ENCODE measurements at places on chromosomes 7 and 10.

DNA sequence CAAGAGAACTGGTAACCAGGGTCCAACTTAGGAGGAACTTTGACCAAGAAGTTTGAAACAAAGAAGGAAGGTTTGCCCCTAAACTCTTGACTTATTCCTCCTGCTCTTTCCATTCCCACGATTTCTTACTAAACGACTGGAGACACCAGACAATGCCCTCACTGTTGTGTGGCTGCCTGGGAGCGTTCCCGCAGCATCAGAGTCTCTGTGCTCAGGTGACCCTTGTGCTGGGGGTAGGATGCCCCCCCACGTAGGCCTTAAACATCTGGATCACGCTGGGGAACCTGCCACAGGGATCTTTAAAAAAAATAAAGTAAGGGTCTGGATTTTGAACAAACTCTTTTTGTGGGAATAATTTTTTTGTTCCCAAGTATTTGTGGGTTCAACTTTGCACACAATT lies 30.1 kb upstream of the CTBP2 start:
- no peak for DNase-seq

- no peak for DNase-seq
Observed at GRCh38 chr7:38224392-38224791, 46.3 kb downstream of the STARD3NL start.

- DNase-seq: no peak
Observed at GRCh38 chr10:114801411-114801813, 20.2 kb upstream of the FHIP2A start.

DNA sequence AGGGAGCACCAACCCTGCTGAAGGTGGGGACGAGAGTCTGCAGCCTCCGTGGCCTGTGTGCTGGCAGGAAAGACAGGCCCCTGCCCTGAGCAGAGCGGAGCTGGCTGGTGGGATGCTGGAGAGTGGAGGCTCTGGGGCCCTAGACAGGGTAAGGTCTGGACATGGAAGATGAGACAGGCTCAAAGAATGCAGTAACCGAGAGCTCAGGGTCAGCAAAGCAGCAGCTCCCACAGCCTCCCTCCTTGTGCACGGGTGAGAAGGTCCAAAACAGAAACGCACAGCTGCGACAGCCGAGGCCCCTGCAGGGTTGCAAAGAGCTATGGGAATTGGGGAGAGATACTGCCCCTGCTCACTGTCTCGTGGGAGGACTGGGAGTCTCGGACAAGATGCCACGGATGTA lies 80.5 kb downstream of the TNS3 start:
- peak; percentile 79 for DNase-seq

DNA sequence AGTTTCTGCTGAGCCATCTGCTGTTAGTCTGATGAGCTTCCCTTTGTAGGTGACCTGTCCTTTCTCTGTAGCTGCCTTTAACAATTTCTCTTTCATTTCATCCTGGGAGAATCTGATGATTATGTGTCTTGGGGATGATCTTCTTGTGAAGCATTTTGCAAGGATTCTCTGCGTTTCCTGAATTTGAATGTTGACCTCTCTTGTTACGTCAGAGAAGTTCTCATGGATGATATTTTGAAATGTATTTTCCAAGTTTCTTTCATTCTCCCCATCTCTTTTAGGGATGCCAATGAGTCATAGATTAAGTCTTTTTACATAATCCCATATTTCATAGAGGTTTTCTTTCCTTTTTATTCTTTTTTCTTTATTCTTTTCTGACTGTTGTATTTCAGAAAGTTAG lies 184.2 kb upstream of the BET1 start:
- no peak for DNase-seq

- no peak for DNase-seq
Observed at GRCh38 chr7:80900583-80901576, 18.0 kb downstream of the SEMA3C start.

- no peak for DNase-seq
Observed at GRCh38 chr10:178723-179122, 43.5 kb downstream of the ZMYND11 start.

- no peak for DNase-seq
Observed at GRCh38 chr10:120209124-120209762, 247.8 kb upstream of the PLPP4 start.

DNA sequence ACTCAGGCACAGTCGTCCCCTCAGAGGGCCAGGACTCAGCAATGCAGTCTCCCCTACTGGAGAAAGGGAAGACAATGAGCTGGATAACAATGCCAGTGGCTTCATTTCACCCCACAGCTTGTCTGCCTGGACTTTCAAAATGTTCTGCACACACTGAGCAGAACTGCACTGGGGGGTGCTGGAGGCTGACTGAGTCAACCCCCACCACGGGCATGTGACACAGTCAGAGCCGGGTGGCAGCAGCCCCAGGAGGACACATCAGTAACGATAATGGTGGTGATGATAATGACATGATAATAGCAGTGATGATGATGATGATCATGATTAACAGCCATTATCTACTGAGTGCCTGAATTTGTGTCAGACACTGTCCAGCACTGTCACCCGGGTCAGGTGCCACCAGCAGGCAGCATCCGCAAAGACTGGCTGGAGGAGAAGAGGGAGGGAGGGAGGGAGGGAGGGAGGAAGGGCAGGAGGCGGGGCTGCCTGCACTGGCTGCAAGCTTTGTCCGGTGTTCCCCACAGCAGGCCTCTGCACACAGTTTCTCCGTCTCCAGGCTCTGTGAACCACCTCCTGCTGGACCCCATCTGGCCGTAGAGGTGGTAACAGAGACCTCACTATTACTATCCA lies 67.4 kb downstream of the PLXNA4 start:
- no peak for DNase-seq

GRCh38 chr7:154973381-154973780 lies 29.5 kb downstream of the PAXIP1 start:
- DNase-seq: no peak

DNA sequence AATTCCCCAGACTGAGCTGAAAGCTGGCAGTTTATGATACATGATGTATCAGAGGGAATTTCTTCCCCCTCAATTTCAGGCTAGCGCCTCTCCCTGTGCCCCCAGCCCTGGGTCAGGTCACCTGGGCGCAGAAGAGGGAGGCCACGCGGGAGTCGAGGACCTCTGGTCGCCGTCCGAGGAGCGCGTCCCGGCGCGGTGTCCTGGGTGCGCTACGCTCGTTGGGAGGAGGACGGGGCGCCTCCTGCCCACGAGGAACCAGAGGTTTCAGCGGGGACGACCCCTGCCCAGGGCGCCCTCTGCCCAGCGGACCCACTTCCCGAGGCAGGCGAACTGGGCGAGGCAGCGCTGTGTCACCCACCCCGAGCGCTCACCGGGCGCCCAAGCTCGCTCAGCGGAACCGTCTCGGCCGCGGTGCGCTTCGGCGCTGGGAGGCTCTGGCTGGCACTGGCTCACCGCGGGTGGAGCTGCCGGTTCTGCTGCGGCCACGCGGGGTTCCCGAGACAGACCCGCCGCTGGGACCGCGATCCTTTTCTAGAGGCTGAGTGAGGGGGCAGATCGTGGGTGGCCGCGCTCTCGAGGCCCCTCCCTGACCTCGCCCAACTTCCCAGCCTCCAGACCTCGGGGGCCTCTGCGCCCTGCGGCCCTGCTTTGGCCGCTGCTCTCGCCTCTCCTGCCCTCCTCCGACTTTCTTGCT lies at the start of gene FAM237B:
TSS of gene FAM237B (minus strand) at position 504 of the 694 bp plus-strand sequence. CDS start 1,556 bp downstream, outside the sequence.
- DNase-seq: no peak

DNA sequence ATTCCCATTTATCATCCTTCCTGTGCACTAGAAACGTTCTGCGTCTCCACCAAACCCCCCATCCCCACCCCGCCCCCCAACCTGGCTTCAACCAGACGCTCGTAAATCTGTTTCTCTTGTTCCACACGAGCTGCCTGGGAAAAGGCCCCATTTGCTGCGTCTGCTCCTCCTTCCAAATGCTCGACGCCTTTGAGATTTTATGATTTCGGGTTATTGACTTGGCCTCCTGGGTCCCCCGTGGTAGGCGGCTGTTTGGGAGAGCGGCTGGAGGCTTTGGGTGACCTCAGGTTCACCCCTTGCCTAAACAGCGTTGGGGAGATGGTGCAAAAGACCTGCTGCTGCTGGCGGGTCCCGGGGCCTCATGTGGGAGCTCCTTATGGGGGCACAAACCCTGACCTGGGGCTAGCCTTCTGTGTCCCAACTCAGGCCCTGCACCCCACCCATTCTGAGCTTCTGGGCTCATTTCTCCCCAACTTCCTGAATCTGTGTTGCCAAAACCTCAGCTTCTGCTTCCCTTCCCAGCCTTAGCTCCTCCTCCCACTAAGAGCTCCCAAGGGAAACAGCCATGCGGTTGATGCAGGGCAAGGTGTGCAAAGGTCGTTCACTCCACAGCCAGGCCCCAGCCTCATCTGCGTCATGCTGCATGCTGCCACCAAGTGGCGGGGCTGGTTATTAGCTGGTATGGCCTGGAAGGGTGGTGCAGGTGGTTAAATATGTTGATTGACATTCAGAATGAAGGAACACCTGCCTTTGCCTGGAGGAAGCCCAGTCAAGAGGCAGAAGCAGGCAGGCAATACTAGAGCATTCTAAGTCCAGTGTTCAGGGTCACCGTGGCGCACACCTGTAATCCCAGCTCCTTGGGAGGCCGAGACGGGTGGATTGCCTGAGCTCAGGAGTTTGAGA lies 49.1 kb upstream of the ELN start:
- no peak for DNase-seq

GRCh38 chr7:155862123-155862892 lies 50.0 kb upstream of the SHH start:
- no peak for DNase-seq

- DNase-seq: no peak
Observed at GRCh38 chr10:123009105-123009820, 457 bp downstream of the ACADSB start.

GRCh38 chr7:34949361-34949760 lies 87.9 kb downstream of the DPY19L1 start:
- no peak for DNase-seq

DNA sequence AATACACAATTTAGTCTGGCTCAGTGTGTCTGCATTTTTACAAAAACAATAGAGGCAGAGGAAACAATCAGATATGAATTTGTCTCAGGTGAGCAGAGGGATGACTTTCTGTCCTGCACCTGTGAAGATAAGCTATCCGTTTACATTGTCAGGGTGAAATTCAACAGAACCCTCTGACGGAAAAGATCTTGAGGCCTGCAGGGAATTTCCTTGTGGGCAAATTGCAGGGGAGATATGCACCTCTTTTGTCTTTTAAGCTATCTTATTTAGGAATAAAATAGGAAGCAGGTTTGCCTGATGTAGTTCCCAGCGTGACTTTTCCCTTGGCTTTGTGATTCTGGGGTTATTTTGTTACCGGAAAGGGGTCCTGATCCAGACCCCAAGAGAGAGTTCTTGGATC lies 325.1 kb downstream of the GALNT17 start:
- no peak for DNase-seq

DNA sequence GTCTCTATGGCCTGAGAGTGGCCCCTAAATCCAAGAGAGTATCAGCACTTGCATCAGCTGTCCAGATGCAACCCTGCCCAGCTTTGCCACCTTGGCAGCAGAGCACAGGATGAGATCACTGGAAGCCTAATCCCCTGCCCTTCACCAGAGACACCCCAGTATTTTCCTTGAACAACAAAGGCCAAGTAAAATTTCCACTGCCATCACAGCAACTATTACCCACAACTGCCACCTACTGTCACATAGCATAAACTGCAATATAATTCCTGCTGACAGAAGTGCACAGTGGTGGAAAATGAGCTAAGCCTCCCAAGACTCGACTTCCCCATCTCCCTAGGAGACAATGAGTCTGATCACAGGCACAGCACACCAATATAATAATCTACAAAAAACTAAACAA lies 462.8 kb upstream of the ZWINT start:
- no peak for DNase-seq

- DNase-seq: no peak
Observed at GRCh38 chr10:104342941-104343411, 4.7 kb upstream of the ITPRIP start.

DNA sequence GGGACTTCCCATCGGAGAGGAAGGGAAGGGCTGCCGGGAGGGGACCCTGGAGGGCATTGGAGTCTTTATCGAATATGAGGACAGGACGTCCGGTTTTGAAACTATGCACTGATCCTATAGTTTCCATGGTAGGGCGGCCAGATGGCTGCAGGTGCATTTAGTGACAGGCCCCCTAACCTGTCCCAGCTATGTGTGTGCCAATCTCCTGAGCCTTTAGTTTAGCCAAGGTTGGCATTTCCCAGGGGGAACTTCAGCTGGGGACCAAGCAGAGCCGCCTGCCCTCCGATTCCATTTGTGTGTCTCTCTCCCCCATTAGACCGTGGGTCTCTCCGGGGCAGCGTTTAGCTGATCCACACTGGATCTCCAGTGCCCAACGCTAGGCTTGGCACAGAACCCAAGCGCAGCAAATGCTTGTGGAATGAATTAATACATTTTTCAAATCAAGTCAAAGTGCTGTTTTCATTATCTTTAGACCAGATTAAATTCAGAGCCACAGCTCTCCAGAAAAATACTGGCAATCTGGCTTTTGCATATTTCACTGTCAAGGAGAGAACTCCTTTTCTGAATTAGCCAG lies 19.9 kb downstream of the TMEM270 start:
- no peak for DNase-seq

DNA sequence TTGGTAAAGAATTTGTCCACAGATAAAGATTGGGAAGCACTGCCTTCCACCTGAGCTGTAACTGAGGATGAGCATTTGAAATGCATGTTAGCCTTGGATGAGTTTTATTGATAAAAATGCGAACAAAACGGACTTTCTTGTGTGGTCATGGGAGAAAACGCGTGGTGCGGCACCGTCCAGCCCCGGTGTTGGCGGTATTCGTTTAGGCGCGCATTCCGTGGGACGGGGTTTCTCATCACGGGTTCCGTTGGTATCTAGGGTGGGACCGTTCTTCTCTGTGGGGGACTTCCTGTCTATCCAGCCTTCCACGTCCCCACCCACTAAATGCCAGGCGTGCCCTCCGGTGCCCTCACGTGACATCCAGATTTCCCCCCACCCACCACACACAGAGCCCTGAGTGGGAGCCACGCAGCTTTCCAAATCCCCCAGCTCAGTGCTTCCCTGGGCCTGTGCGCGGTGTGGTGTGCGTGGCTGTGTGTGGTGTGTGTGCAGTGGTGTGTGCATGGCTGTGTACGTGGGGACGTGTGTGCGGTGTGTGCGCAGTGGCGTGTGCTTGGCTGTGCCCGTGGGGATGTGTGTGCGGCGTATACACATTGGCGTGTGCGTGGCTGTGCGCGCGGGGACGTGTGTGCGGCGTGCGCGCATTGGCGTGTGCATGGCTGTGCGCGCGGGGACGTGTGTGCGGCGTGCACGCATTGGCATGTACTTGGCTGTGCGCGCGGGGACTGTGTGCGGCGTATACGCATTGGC lies 18.1 kb downstream of the IQCE start:
- DNase-seq: no peak

DNA sequence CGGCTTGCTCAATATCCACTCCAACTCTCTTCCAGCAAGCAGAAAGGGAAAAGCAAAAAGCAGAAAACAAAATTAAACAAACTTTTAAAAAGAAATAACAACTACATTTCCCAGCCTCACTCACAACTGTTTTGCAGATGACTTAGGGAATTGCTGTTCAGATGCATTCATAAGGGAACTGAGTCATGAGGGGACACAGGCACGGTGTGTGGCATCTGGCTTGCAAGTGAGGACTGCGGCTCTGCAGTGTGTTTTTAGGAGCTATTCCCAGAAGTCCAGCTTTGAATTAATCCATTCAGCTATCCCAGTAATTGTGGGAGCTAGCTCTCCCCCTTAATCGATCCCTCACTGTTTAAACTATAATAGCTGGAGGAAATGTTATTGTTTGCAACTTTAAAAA lies 30.3 kb downstream of the PTN start:
- DNase-seq: no peak
